ENCODE measurements at places on chromosomes 3 and 15.

- no peak for DNase-seq
Measured at GRCh38 chr15:37837276-37837675, 97.2 kb upstream of the TMCO5A start.

- no peak for DNase-seq
Measured at GRCh38 chr3:67458896-67459530, 195.4 kb downstream of the SUCLG2 start.

DNA sequence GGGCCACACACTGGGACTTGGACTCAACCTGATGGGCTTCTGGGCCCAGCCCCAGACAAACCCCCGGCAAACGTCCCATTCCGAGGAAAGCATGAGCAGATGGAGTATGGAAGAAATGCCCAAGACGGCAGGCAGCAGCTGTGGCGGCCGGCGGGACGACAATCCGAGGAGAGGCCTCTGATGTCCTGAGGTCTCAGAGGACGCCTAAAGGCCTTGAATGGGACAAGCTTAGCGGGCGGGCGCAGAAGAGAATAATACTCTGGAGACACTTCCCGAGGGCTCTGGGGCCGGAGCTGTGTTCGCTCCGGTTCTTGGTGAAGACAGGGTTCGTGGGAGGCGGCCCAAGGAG lies 482 bp upstream of the OGG1 start:
- no peak for DNase-seq

DNA sequence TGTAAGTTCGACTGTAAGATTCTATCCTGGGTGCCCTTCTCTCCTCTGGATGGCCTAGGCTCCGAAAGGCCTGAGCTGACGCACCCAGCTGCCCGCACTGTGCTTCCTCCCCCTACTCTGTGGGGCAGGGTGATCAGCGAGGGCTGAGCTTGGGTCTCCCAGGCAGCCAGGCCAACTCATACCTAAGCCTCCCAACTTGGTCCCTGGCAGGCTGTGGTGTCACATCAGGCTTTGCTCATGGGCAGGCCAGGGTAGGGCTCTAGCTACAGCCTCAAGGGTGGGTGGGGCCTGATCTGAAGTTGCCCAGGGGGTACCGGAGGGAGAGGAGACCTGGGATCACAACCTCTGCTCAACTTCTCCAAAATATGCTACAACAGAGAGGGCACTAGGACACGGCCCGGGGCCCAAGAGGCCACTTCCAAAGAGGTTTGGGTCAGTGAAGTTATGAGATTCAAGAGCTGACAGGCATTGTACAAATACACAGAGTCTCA lies 123.1 kb downstream of the ADCY5 start:
- no peak for DNase-seq

DNA sequence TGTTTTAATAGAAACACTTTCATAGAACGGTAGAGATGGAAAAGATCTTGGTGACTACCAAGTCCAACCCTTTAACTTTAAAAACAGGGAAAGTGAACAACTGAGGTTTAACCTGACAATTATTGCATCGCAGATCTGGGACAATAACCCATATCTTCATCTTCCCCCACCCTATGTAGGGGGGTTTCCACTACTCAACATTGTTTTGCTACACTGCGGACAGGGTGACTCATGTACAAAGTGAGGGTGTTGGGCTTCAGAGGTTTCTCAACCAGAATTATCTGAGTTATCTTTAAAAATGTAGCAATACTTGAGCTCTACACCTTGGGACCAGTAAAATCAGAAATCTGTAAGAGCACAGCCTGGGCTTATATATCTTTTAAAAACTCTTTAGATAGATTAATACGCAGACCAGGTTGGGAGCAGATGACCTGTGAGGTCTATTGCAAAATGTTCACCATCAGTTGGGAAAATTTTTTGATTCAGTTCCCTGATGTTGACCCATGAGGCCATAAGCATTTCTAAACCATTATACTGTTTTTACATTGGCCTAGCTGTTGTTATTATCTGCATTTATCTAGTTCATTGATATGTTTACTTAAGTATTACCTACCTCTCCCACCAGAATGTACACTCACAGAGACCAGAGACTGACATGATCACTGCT lies 103.6 kb upstream of the ICE2 start:
- no peak for DNase-seq

DNA sequence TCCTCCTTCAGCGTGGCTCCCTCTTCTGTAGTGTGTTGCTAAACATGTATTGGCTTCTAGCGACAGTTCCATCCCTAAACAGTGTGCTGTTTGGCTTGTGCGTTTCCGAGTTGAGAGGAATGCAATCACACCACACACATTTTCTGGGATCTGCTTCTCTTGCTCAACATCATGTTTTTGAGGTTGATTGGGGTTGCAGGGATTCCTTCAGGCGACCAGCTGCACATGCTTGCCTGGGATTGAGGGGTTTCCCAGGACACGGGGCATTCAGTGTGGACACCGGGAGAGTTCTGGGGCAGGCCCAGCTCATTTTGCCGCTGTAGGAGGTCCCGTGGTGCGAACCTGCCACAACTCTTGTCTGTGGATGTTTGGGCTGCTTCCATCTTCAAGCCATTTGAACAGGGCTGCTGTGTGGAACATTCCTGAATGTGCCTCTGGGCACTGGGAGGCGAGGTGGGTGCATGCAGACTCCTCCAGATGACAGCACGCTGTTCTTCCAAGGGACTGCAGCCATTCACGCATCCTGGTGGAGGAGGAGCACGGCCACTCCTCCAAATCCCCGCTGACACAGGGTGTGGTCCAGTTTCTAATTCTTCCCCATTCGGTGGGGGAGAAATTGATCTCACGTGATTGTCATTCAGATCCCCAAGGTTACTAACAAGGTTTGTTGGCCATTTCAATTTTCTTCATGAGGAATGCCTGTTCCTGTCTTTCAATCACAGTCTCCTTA lies 82.8 kb downstream of the PLXNA1 start:
- no peak for DNase-seq

DNA sequence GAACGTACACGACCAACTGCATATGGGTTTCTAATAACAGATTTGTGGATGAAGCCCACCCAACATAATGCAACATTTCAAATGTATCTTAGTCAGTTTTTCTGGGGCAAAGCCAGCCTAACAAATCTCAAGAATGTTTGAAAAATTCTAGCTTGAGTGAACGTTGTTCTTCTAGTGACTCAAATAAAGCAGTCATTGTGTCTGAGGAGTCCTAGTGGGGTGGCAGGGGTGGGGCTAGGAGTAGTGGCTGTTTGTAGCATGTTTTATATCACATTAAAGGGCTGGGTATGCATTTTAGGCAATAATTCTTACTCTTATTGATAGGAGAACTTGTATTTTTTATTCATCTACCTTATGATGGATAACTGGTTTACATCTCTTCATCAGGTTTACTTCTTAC lies 6.0 kb downstream of the B3GNT5 start:
- DNase-seq, result no peak

DNA sequence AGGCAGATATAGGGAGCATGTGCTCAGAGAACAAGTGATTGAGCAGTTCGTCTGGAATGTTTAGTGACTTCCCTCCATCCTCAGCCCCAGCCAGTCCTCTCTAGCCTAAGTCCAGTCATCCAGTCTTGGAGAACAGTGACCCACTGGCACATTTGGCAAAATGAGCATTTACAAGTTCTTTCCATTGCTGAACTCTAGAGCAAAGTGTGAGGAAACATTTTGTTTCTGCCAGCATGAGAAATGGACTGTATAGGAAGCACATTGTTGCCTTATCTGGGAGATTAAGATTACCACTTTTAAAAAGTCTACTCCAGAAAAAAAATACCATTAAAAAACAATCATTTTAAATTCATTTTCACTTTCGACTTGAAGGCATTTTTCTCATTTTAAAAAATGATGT lies 353.6 kb downstream of the SHQ1 start:
- DNase-seq, result no peak

- DNase-seq, result no peak
Measured at GRCh38 chr3:47870156-47870555, 67.2 kb downstream of the DHX30 start.

DNA sequence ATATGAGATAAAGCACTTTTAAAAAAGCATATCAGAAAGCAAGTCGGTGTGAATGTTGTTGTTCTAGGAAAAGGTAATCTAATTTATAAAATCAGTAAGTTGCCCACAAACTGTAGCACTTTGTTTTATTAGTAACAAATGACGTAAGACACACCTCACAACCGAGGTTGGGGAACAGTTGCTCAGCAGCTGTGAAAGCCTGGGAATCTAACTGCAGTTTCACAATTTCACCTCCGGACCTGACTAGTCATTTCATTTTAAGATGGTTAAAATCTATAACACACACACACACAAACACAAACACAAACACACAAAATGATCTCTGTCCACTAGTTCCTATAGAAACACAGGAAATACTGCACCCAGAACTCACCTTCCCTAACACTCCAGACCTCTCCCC lies 406.7 kb upstream of the NR2F2 start:
- no peak for DNase-seq

GRCh38 chr15:35850284-35850683 lies 304.3 kb upstream of the DPH6 start:
- no peak for DNase-seq
